ENCODE measurements at places on chromosomes 5 and 9. TPM values are rescaled to one million over a fixed set of nuclear protein-coding genes. Genes with fewer than 3 reads are reported as not detected.
A peak's percentile ranks its signal among the peaks of the same experiment; 100 is the strongest.

GRCh38 chr5:83474161-83474796 lies 2.7 kb downstream of the VCAN start:
- DNase-seq = peak; percentile 98

- DNase-seq = no peak
Observed at GRCh38 chr9:127074561-127075548, 47.6 kb downstream of the ANGPTL2 start.

The F12 gene
- total RNA-seq = 2.3 TPM

DNA sequence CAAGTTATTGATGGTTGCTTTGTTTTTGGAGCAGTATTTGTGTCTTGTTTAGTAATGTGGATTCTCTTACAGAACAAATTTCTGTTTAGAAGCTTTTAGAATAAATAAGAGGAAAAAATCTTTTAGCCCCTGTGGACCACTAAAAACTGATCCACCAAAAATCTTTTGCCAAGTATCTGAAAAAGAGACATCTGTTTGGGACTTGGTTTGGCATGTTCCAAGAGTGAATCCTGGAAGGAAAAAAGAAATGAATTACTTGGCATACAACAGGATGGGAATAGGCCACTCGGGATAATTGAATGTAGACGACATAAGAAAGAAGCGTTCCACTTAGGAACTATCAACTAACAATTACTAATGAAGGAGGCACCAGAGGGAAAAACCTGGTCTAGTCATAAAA lies 1350.1 kb upstream of the C9orf72 start:
- DNase-seq = no peak

GRCh38 chr9:121619545-121620324 lies 31.7 kb upstream of the DAB2IP start:
- no peak for DNase-seq

GRCh38 chr9:138022121-138022741 lies 144.6 kb downstream of the CACNA1B start:
- no peak for DNase-seq

- no peak for DNase-seq
Observed at GRCh38 chr9:105860516-105860915, 166.2 kb downstream of the TMEM38B start.

The IFT74 gene
- total RNA-seq = 12.6 TPM

The FAXDC2 gene
- total RNA-seq = 0.54 TPM

The PCDHB9 gene
- total RNA-seq = 1.9 TPM

The BRD9 gene
- 15.8 TPM for total RNA-seq

The UNC5A gene
- not detected for total RNA-seq

GRCh38 chr9:22107202-22108045 lies 98.3 kb upstream of the CDKN2B start:
- no peak for DNase-seq

The LCN12 gene
- total RNA-seq = not detected

The LRRC19 gene
- total RNA-seq = not detected

DNA sequence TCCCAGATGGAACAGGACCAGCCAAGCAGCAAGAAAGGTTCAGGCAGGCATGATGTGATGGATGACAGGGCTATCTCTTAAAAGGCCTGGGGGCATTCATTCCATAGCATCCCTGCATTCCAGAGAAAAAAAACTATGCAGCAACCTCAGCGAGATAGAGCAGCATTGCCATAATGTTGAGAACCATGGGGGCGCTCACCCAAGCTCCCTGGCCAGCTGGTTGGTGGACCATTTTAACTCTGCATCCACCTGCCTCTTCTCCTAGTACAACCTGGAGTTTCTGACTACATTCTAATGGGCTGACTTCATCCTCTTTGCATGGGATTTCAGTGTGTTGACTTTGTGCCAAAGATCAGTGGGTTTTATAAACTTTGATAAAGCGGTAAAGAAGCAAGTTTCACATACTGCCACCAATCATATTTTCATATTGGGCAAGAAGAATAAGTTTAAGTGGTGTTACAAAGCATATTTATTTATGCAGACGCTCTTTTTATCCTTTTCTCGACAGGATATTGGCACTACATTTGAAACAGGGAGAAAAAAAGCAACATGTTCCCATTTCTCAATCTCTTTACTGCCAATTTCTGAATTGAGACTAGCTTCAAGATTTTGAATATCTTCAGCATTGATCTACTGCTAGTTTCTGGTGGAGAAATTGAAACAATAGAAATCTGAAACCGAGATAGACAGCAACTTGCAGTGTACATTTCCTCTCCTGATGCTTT lies 378.3 kb upstream of the WWC1 start:
- no peak for DNase-seq

DNA sequence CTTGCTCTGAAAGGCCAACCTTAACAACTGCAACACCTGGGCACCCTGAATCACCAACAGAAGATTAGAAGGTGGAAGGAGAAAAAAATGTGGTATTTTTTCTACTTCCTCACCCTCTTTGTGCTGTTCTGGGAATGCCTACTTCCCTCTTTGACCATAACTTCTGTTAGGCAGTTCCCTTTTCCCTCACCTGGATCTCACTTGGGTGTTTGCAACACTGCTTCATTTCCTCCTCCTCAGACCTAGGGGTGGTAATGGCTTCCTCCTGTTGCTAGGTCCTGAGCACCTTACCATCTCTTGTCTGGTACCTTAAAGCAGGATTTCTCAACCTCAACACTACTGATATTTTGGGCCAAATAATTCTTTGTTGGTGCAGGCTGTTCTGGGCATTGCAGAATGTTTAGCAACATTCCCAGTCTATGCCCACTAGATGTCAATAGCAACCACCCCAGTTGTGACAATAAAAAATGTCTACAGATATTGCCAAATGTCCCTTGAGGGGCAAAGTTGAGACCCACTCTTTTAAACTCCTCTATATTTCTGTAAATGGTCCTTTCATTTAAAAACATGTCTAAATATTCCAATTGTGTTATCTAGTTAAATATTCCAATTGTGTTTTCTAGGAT lies 300.0 kb upstream of the VLDLR start:
- no peak for DNase-seq

The PCDHAC2 gene
- total RNA-seq = 0.07 TPM

- peak; percentile 17 for DNase-seq
Observed at GRCh38 chr9:106583751-106584150, 279.2 kb upstream of the ZNF462 start.

DNA sequence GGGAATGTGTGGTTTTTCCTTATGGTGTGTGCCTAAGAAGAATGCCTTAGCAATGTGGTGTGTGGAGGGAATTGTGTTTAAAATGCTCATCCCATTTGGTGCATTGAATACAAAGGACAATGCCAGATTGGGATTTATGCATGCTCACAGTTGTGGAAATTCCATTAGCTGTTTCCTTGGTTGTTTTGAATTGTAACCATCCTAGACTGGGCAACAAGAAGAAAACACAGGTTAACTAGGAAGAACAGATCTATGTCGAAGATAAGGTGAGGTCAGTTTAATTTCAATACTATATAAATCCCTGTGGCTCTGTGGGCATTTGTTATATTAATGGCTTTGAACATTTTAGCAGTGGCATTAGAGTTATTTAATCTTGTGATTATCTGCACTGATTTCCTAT lies 266.8 kb downstream of the MAT2B start:
- DNase-seq = no peak

DNA sequence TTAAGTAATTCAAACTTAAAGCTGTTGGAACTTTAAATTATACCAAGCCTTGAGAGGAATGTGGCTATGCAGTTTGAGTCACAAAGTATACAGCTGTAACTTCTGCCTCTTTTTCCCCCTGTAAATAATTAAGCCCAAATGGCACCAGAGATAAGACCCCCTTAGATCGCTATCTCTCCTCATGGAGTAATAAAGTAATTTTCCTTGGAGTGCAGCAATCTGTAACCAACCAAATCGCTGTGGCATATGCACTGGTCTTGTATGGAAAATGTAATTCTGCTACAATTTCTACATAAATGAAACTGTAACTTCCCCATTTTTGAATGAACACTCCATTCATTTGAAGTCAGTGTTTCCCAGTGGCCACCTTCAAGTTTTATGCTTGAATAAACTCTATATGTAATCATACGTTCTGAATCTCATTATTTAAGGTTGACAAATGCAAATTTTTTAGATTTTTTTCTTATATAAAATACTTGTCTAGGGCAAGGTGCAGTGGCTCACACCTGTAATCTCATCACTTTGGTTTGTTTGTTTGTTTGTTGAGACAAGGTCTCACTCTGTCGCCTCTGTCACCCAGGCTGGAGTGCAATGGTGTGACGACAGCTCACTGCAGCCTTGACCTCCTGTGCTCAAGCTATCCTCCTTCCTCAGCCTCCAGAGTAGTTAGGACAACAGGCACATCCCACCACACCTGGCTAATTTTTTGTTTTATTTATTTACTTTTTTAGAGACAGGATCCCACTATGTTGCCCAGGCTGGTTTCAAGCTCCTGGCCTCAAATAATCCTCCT lies 12.3 kb downstream of the SUSD1 start:
- no peak for DNase-seq

DNA sequence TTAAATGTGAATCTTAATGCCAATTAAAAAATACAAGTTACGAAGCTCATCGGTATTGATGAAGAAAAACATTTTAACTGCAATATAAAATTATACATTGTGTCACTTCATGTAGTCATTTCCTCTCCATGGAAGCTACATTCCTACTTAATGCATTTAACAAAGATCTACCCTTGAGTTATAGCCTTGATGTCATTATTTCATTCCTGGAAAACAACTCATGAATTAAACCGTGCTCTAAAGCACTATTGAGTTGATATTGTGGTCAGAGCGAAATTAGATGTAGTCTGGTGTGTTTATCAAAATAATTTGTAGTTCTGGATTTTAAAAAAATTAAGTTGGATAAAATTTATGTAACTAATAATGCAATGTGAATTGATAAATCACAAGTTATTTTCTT lies 11.1 kb downstream of the C5orf47 start:
- no peak for DNase-seq

- DNase-seq = no peak
Observed at GRCh38 chr5:133291524-133291923, 239.7 kb downstream of the HSPA4 start.

DNA sequence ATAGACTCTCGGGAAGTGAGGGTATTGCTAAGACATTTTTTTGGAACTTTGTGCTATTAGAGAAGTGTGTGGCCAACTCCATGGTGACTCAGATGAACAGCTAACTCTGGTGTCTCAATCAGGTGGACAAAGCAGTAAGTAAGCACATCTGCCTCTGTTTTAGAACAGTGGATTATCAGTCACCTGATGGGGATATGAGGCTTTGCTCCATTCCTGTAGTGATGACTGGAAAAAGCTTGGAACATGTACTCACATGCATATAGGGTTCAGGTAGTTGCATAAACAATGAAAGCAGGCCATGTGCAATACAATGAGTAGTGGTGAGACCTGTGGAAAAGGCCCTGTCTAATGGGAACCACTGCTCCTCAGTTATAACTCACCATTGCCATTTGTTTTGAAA lies 168.2 kb upstream of the FBN2 start:
- DNase-seq = no peak

DNA sequence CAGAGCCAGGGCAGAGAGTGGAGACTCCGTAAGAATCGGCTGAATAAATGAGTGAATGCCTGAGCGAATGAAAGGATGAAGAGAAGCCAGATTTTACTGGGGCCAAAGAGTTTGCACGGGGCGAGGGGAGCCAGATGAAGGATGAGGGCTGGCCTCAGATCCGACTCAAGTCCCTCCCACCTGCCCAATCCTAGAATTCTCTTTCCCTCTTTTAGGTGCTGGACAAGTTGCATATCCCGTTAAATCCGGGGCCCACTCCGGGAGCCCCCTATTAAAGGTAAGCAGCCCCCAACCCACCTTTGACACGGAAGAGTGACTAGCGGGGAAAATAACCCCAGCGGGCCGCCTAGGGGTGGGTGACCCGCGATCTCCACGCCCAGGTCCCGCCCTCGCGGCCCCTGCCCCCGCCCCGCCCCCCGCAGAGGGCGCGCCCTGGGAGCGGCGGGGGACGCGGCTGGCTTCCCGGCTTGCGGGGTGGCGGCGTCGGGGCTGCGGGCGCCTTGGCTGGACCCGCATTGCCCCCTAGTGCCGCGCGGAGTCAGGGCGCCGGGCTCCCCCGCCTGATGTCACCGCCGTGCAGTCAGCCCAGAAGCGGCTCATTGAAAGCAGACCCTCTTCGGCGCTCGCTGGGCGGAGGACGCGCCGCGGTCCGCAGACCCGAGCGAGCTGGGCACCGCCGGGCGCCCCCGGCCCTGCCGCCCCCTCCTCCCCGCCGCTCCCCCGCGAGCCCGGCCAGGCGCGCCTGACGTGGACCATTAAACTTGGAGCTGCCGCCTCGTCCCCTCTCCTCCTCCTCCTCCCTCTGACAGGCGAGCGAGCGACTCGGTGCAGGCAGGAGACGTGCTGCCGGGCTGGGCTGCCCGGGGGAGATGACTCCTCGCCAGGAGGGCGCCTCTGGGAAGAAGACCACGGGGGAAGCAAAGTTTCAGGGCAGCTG lies at the start of gene ADRA1B:
TSS of gene ADRA1B (plus strand) at position 579 of the 937 bp plus-strand sequence. CDS start 424 bp downstream, outside the sequence.
- peak; percentile 77 for DNase-seq

The BRD8 gene
- 106 TPM for total RNA-seq

The PDE6A gene
- not detected for total RNA-seq

The C5orf58 gene
- not detected for total RNA-seq

The MLANA gene
- total RNA-seq = not detected

GRCh38 chr5:111434800-111435199 lies 77.5 kb downstream of the STARD4 start:
- no peak for DNase-seq

GRCh38 chr9:93061791-93062763 lies 3.6 kb downstream of the SUSD3 start:
- no peak for DNase-seq

- DNase-seq = no peak
Observed at GRCh38 chr9:135889564-135890189, 17.7 kb downstream of the CAMSAP1 start.

The RFX3 gene
- total RNA-seq = 0.72 TPM

GRCh38 chr5:139710319-139711066 lies 62.3 kb downstream of the CXXC5 start:
- peak; percentile 28 for DNase-seq

Measured in MG63 (cell line).